NCI-H2107 (cell line): ENCODE measurements at places on chromosomes 2 and 18.

- DNase-seq, result no peak
Measured at GRCh38 chr2:201188449-201188848, 5.5 kb downstream of the CASP10 start.

- DNase-seq, result no peak
Measured at GRCh38 chr2:118971245-118972122, 29.5 kb downstream of the MARCO start.

DNA sequence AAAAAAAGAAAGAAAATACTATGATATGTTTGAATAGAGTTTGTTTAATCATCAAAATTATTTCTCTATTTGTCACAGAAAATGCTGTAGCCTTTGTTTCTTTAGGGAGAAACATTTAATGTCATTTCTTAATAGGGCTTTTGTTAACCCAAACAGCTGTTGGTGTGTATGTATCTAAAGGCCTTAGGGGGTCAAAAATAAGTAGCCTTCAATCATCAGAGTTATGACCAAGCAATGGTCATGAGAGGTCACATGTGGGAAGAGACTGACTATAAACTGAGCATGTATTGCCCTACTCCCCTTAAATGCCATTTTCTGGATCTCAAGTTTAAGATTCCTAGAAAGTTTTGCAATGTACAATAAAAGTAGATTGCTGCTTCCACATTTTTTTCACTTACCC lies 22.7 kb downstream of the HNMT start:
- no peak for DNase-seq

- no peak for DNase-seq
Measured at GRCh38 chr18:34726286-34727004, 16.3 kb downstream of the DTNA start.
